ENCODE measurements at places on chromosomes 5 and 9. TPM values are rescaled to one million over a fixed set of nuclear protein-coding genes. Genes with fewer than 3 reads are reported as not detected.

The ADAMTS16 gene
- total RNA-seq, result 0.18 TPM

The PRLR gene
- 0.18 TPM for total RNA-seq

The JADE2 gene
- total RNA-seq, result 19.7 TPM

The PCDHGB1 gene
- 3.3 TPM for total RNA-seq

The IL33 gene
- total RNA-seq, result 202 TPM

The RORB gene
- total RNA-seq, result 0.92 TPM

The ITK gene
- total RNA-seq, result under 0.01 TPM

The ZBTB43 gene
- 31.9 TPM for total RNA-seq

The ZNG1C gene
- 20.2 TPM for total RNA-seq

The TRPM6 gene
- 0.09 TPM for total RNA-seq

The PTPDC1 gene
- total RNA-seq, result 5.8 TPM

The MVB12B gene
- 2.0 TPM for total RNA-seq

The TGFBI gene
- 2,186 TPM for total RNA-seq

The F2R gene
- 70.8 TPM for total RNA-seq

The ARPC5L gene
- 10.4 TPM for total RNA-seq

The PIP5K1B gene
- under 0.01 TPM for total RNA-seq

The CTSL gene
- 635 TPM for total RNA-seq

The SLC6A7 gene
- not detected for total RNA-seq

The RPS14 gene
- total RNA-seq, result 5,641 TPM

The PKD2L2 gene
- total RNA-seq, result not detected

Measured in smooth muscle cell of bladder (primary cell).